ENCODE measurements at places on chromosomes 1 and 21.

GRCh38 chr1:87113313-87113712 is 198.9 kb downstream of the HS2ST1 start:
- no peak for DNase-seq

DNA sequence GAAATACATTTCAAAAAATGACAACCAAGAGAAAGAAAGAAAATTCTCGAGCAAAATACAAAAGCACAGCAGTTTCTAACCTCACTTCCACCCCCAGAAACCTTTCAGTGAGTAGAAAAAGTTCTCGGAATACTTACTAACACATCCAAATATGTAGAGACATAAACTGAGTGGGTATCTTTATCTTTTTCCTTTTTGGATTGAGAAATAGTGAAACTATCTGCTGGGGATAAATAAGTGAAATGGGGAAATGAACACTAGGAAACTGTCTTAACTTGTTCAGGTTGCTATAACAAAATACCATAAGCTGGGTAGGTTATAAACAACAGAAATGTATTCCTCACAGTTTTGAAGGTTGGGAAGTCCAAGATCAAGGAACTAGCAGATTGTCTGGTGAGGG is 72.0 kb downstream of the VCAM1 start:
- DNase-seq, result no peak

GRCh38 chr1:210696709-210697108 is 368.0 kb downstream of the HHAT start:
- no peak for DNase-seq

DNA sequence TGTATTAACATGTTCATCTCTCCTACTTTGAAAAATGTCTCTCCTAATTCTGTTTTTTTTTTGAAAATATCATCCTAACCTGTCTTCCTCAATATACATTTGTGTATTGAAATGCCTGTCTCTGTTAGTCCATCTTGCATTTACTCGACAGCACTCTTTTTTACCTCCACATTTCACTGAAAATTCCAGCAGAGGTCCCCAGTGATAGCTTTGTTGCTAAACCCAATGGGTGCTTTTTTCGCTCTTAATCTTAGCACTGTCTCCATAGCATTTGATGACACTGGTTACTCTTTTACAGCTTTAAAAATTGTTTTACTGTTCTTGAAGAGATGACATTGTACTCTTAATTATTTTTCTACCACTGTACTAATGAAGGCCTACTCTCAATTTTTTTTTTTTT is 10.8 kb downstream of the OSBPL9 start:
- DNase-seq, result no peak

DNA sequence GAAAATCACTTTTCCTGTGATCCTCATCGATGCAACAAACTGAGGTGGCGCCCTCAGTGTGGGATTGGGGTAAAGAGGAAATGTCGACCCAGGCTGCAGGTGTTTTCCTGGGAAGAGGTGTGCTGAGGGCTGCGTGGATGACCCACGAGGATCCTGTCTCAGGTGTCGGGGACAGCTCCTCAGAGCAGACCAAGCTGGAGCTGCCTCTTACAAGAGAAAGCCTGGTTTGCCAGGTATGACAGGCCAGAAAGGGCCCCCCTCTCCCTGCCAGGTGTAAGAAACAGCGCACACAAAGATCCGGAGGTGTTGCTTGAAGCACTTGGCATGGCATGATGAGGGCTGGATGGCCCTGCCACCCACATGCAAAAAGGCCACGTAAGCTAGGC is 12.6 kb downstream of the FHAD1 start:
- DNase-seq, result no peak
